ENCODE measurements at places on chromosomes 4 and X. TPM values are rescaled to one million over a fixed set of nuclear protein-coding genes. Genes with fewer than 3 reads are reported as not detected.

The P2RY8 gene
- 1.3 TPM for total RNA-seq

DNA sequence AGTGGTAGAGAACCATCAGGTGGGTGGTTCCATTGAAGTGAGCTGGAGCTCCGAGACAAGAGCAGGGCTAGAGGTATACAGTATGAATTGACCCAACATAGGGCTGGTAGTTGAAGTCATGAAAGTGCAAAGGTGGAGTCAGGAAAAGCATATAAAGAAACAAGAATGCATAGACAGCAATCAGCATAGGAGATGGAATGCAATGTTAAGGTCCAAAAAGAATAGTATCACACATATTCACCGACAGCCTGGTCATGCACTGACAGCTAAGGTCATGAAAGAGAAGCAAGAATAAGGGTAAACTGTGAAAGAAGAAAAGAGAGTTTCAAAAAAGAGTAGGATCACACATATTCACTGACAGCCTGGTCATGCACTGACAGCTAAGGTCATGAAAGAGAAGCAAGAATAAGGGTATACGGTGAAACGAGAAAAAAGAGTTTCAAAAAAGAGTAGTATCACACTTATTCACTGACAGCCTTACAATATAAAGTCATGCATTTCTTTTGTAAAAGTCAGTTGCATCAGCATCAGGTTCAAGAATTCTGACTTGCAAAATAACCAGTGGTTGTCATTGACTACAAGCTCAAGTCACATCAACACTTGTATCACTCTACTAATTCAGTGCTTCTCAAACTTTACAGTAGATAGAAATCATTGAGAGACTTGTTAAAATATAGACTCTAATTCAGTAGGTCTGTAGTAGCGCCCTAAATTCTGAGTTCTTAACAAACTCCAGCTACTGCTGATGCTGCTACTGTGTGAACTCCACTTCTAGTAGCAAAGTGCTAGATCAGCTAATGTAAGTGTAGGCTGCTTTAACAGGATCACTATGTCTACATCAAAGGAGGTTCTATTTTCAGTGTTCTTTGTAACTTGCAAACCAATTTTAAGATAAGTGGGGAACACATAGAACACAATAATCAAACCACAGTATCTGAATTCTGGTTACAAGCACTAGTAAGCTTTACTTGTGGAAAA, 221.9 kb downstream of the PDGFC start:
- no peak for DNase-seq
- no peak overlapping the region for H3K4me3 ChIP-seq
- H3K36me3 ChIP-seq = no peaks in the 10 kb centered on the region
- H3K27me3 ChIP-seq = no peaks in the 10 kb centered on the region

DNA sequence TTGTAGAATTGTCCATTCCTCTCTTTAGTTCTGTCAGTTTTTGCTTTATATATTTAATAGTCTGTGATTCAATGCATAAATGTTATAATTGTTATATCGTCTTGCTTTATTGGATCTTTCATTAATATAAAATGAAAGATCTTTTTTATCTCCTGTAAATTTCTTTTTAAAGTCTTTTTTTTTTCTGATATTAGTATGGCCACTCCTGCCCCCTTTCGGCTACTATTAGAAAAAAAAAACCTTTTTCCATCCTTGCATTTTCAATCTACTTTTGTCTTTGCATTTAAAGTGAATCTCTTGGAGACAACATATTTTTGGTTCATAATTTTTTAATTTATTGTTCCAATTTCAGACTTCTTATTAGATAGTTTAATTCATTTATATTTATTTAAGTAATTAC, 677.4 kb upstream of the NDST4 start:
- no peak overlapping the region for H3K27ac ChIP-seq
- no peak overlapping the region for H3K4me3 ChIP-seq
- no peaks in the 10 kb centered on the region for H3K27me3 ChIP-seq
- DNase-seq = no peak

DNA sequence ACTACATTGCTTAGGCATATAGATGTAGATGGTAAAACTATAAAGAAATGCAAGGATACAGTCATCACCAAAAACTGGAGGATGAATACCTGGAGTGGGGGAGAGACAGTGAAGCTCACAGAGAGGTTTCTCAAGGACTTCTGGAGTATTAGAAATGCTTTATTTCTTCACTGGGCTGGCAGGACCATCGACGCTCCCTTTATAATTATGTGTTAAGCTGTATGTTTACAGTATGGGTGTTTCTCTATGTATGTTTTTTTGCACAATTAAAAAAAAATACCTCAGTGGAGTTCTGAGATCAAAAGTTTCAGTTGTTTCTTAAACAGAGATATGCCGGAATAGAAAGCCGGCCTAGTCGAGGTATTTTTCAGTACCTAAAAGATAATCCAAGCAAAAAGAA, 201.3 kb downstream of the NSUN7 start:
- H3K27ac ChIP-seq = no peak overlapping the region
- H3K4me3 ChIP-seq = no peak overlapping the region
- no peaks in the 10 kb centered on the region for H3K36me3 ChIP-seq
- no peak for DNase-seq

GRCh38 chr4:111632641-111633151, 512.6 kb upstream of the FAM241A start:
- DNase-seq = no peak
- no peak overlapping the region for H3K27ac ChIP-seq
- H3K4me3 ChIP-seq = no peak overlapping the region
- H3K4me1 ChIP-seq = no peaks in the 10 kb centered on the region

GRCh38 chr4:7043284-7044136, at the start of gene TADA2B:
Gene TADA2B, plus strand, starts transcription at chr4:7043372. Its CDS starts 208 bp downstream, at chr4:7043580.
- peak within 1 kb of the TSS; percentile 90 for H3K27ac ChIP-seq
- peaks cover 4% of the 10 kb centered on the region for H3K36me3 ChIP-seq
- no peak for DNase-seq
- H3K4me3 ChIP-seq = peak within 1 kb of the TSS; percentile 98
- peaks cover 48% of the 10 kb centered on the region for H3K4me1 ChIP-seq

DNA sequence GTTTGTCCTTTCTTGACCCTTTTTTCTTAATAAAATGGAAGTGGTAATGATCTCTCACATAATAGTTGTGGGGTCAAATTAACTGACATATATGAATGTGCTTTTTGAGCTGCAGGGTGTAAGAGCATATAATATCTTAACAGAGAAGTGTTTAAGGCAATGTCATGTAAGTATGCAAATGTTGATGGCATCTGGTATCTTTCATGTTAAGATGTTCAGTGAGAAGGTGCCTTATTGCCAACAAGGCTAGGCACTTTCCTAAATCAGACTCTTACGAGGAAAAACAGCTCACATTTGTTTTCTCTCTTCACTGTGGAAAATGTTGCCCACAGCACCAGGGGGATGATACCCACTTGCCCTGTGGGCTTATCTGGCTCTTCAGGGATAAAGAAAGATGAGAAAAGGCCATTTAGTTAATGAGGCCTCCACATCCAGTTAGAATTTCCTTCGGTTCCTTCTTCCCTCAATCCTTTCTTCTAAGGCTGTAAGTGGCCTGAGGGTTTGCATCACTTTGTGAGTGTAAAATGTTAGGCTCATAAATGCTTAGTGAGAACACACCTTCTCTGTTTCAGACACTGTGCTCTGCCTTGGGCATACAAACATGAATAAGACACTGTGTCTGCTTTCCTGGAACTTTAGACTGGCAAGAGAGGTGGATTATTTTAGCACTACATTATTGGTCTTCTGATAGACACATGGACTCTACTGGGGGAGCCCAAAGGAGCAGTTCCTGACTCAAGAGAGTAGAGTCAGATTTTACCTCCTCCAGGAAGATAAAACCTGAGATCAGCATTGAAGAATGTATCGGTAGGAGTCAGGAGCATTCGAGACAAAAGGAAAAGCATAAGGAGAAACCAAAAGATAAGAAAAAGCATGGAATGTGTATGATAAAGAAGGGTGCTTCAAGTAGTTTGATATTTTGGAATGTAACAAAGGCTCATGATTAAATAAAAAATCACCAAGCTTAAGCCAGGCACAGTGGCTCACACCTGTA, 135.5 kb downstream of the SOWAHB start:
- no peak for DNase-seq
- H3K4me3 ChIP-seq = no peak overlapping the region
- peaks cover 19% of the 10 kb centered on the region for H3K36me3 ChIP-seq
- H3K27ac ChIP-seq = no peak overlapping the region
- H3K4me1 ChIP-seq = peaks cover 9% of the 10 kb centered on the region

DNA sequence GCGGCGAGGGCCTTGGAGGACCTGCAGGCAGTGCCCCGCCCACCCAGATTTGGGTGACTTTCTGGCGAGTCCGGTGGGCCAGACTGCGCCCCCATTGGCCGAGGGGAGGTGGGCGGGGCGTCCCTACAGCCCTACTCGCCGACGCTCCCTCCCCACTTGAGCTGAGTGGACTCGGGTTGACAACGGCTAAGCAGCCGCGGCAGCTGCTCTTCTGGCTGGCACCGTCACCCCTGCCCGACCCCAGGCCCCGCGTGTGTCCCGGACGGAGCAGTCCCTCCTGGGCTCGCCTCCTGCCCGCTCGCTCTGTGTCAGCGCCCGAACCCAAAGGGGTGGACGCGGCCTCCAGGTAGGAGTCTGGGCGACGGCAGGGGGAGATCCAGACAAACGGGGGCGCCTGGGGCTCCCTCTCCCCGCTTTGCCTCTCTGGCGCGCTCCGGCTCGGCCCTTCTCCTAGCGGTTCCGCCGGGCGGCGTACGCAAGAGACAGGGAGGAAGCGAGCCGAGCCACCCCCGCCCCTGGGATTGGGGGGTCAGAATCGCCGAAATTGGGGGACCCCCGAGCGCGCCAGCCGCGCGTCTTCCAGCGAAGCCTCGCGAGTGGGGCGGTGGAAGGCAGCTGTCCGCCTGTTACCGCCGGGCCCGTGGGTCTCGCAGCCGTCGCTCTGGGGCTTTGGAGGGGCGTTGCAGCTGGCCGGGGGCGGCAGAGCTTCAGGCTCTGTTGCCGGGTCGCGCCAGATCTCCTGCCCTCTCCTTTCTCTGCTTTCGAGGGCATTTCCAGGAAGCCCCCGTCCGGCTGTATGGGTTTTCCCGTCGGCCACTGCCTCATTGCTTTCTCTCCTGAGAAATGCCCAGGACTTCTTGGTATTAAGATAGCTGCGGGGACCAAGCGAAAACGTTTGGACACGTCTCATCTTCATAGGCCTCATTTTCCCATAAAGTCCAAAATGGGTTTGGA, 46.3 kb downstream of the STARD8 start:
- H3K27me3 ChIP-seq = no peaks in the 10 kb centered on the region
- peak; percentile 84 for DNase-seq
- peak overlapping the region; percentile 57 for H3K4me3 ChIP-seq
- no peaks in the 10 kb centered on the region for H3K36me3 ChIP-seq

- H3K4me3 ChIP-seq = no peak overlapping the region
- no peak overlapping the region for H3K27ac ChIP-seq
- H3K4me1 ChIP-seq = no peaks in the 10 kb centered on the region
Measured at GRCh38 chr4:56480691-56481090, 13.3 kb downstream of the SRP72 start.

DNA sequence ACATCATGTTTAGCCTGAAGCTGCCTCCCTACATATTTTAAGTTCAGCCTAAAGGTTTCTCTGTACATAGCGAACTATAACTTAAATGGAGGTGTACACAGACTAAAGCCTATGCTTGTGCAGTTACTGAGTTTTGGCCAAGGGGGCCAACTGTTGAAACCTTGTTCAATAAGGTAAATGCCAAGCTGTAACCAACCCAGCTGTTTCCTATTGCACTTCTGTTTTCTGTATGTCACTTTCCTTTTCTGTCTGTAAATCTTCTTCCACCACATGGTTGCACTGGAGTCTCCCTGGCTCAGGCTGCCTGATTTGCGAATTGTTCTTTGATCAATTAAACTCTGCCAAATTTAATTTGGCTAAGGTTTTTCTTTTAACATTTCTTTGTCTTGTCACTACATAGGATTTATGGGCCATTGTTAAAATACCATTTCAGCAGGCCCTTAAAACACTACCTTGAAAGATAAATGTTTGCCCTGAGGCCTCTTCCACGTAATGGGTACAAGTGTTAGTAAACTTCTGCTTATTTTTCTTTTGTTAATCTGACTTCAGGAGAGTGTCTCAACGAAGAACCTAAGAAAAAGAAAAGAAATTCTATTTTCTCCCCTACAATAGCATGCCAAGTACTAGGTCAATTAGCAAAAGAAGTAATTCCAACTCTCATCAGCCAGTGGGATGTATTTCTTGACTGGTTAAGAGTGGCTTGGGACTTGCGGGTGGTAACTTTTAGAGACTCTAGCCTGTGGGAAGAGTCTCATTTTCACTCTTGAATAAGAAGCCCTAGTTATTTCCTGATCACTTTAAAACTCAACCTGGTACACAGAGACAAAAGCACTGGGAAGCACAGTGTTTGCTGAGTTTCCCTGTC, 45.7 kb upstream of the PRSS12 start:
- H3K27ac ChIP-seq = no peak overlapping the region
- DNase-seq = no peak
- H3K4me1 ChIP-seq = no peaks in the 10 kb centered on the region
- H3K36me3 ChIP-seq = no peaks in the 10 kb centered on the region
- H3K4me3 ChIP-seq = no peak overlapping the region
- H3K27me3 ChIP-seq = no peaks in the 10 kb centered on the region

DNA sequence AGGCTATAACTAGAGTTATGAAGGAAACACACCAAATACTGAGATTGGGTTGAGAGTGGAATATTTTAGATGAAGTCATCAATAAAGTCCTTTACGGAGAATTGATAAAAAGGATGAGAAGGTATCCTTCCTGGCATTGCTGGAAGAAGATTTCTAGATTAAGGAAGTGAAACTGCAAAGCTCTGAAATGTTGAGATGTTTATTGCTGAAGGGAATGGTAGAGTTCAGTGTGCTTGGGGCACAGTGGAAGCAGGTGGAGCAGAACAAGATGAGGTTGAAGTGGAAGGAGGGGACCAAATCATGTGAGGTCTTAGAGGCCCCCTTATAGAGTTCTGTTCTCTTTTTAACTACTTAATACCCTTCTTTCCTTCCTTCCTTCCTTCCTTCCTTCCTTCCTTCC, 848.5 kb downstream of the RAB28 start:
- no peaks in the 10 kb centered on the region for H3K4me1 ChIP-seq
- no peak for DNase-seq
- no peak overlapping the region for H3K4me3 ChIP-seq
- H3K36me3 ChIP-seq = no peaks in the 10 kb centered on the region
- H3K27me3 ChIP-seq = no peaks in the 10 kb centered on the region

GRCh38 chrX:148691456-148691855, 191.0 kb downstream of the AFF2 start:
- H3K4me3 ChIP-seq = no peak overlapping the region
- no peak for DNase-seq
- no peak overlapping the region for H3K27ac ChIP-seq
- H3K4me1 ChIP-seq = no peaks in the 10 kb centered on the region

GRCh38 chrX:7052541-7052940, 95.0 kb upstream of the STS start:
- DNase-seq = no peak
- no peak overlapping the region for H3K27ac ChIP-seq
- peaks cover 15% of the 10 kb centered on the region for H3K36me3 ChIP-seq
- no peak overlapping the region for H3K4me3 ChIP-seq
- no peaks in the 10 kb centered on the region for H3K4me1 ChIP-seq

DNA sequence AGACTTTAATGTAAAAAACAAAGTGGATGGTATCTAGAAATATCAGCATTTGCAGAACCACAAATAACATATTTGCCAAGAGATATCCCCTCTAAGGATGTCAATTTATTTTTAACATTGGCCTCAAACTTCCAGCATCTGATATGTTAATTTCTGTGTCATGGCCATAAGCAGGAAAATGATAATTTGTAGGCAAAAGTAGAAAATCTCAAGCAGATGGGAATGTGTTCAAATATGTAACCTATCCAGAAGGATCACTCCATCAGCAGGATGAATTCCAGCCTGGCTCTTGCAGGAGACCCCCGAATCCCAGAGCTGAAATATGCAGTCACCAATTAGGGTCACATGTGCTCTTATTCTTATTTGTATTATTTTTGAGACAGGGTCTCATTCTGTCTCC, 55.4 kb upstream of the PRKX start:
- H3K27me3 ChIP-seq = no peaks in the 10 kb centered on the region
- H3K27ac ChIP-seq = no peak overlapping the region
- H3K36me3 ChIP-seq = no peaks in the 10 kb centered on the region

Data from right atrium auricular region (tissue), 2 donors.